ENCODE measurements at places on chromosomes 1 and 21.

- no peak for DNase-seq
Observed at GRCh38 chr1:84834419-84835064, 58.5 kb downstream of the LPAR3 start.

GRCh38 chr1:108708691-108709660 lies 3.7 kb upstream of the FNDC7 start:
- no peak for DNase-seq

DNA sequence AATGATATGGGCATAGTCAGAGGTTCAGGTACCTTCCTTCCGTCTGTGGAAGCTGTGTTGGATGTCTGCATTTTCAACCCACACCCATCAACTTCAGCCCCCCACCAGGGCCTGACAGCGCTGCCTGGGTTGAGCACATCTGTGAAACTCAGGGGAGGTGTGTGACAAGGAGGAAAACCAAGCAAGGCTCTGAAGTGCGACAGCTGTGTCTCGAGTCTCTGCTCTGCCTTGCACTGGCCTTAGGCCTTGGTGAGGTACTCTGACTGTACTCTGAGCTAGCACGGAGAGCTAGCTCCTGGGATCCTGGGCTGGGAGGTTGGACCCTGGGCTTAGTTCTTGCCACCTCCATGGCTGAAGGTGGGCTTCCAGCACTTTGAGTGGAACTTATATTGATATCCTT lies 9.1 kb downstream of the VANGL2 start:
- DNase-seq = no peak

- no peak for DNase-seq
Observed at GRCh38 chr1:197444755-197445154, 176.7 kb downstream of the CRB1 start.

DNA sequence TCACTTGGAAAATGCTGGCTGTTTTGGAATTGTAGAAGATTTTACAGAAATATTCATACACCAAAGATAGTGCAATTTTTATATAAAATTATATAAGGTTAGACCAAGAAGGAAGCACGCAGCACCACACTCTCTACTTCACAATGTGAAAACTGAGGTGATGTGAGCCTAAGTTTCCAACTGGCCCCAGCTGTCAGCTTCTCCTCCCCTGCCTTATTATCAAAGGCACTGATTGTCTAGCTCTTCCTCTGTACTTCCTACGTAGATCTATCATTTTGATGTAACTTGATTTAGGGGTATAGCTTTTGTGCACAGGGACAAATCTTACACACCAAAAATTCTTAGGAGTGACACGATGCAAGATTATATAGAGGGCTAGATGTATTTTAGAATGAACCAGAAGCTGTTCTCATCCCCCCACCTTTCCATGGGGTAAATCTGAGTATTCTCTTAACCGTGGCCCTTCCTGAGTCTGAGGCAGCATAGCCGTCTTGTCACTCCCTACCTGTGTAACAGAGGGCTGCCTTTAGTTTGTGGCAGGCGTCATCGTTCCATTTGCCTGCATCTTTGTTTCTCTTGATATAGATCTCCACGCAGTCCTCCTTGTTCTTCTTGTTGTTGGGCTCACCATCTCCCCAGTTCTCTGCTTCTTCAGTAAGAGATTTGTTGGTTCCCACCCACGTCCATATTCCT lies 3.4 kb downstream of the SELL start:
- DNase-seq = no peak

GRCh38 chr1:16348414-16349182 lies 3.7 kb downstream of the FBXO42 start:
- DNase-seq = no peak
